Omental fat pad (tissue), 4 donors: ENCODE measurements at places on chromosomes 4 and X. TPM values are rescaled to one million over a fixed set of nuclear protein-coding genes. Genes with fewer than 3 reads are reported as not detected.

Gene CCKAR
- total RNA-seq: not detected

Gene ZCCHC12
- total RNA-seq: not detected

Gene RPL36A
- 819 TPM for total RNA-seq

Gene DCAF12L1
- total RNA-seq: not detected

Gene CFAP299
- total RNA-seq: not detected

Gene NWD2
- 15.0 TPM for total RNA-seq

Gene TREX2
- 0.69 TPM for total RNA-seq

Gene SPANXA2
- total RNA-seq: not detected

Gene MSX1
- 20.5 TPM for total RNA-seq

Gene UBE2A
- total RNA-seq: 38.9 TPM

Gene HCCS
- total RNA-seq: 13.6 TPM

Gene TMPRSS11F
- not detected for total RNA-seq

Gene RTL9
- total RNA-seq: 0.46 TPM

Gene RTL3
- total RNA-seq: 0.12 TPM

Gene ADH1A
- total RNA-seq: 13.6 TPM

Gene CENPI
- 1.2 TPM for total RNA-seq

Gene ITIH6
- total RNA-seq: not detected

Gene DNAAF6
- not detected for total RNA-seq

Gene PLP1
- 0.84 TPM for total RNA-seq

Gene MTNR1A
- total RNA-seq: not detected

Gene GUCY1A1
- total RNA-seq: 10.5 TPM

Gene RAB40AL
- 2.3 TPM for total RNA-seq

Gene DACH2
- total RNA-seq: not detected

Gene MAOB
- 93.2 TPM for total RNA-seq

Gene HTATSF1
- total RNA-seq: 55.7 TPM

Gene CLDN2
- 2.4 TPM for total RNA-seq

Gene PAK3
- 0.72 TPM for total RNA-seq

Gene SHROOM2
- total RNA-seq: 2.0 TPM

Gene RPGR
- 37.2 TPM for total RNA-seq

Gene RHOXF2
- total RNA-seq: not detected

Gene TMEM271
- not detected for total RNA-seq

Gene PLS3
- total RNA-seq: 60.6 TPM

Gene ABLIM2
- 13.5 TPM for total RNA-seq

Gene MAD2L1
- total RNA-seq: 2.0 TPM

Gene PCDH10
- 0.16 TPM for total RNA-seq

Gene CXCL5
- total RNA-seq: not detected

Gene NAA15
- 32.5 TPM for total RNA-seq

Gene GPR173
- total RNA-seq: 1.3 TPM

Gene HSFX2
- total RNA-seq: not detected

Gene PNMA6F
- not detected for total RNA-seq
